ENCODE measurements at places on chromosomes 11 and 22. TPM values are rescaled to one million over a fixed set of nuclear protein-coding genes. Genes with fewer than 3 reads are reported as not detected.

GRCh38 chr11:68206211-68206610 lies 6.9 kb downstream of the KMT5B start:
- peak; percentile 72 for DNase-seq

DNA sequence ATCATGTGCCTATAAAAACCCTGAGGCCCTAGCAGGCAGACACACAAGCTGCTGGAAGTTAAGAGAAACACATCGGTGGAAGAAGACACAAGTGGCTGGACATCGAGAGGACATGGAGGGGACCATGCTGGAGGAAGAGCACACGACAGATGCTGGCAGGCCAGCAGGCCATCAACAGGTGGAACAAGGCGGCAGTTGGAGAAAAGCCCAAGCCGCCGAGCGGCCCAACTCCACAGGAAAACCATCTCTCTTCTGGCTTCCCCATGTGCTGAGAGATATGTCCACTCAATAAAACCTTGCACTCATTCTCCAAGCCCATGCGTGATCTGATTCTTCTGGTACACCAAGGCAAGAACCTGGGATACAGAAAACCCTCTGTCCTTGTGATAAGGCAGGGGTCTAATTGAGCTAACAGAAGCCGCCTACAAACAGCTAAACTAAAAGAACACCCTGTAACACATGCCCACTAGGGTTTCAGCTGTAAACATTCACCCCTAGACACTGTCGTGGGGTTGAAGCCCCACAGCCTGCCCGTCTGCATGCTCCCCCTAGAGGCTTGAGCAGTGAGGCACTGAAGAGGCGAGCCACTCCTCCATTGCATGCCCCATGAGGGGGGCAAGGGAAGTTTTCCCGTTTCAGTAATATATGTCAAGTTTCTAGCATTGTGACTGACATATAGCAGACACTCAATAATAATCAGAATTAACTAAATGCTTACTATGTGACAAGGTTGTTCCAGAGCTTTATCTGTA lies 39.0 kb upstream of the MMP20 start:
- DNase-seq, result peak; percentile 52

- DNase-seq, result no peak
Observed at GRCh38 chr11:113817626-113818025, 38.0 kb downstream of the CLDN25 start.

DNA sequence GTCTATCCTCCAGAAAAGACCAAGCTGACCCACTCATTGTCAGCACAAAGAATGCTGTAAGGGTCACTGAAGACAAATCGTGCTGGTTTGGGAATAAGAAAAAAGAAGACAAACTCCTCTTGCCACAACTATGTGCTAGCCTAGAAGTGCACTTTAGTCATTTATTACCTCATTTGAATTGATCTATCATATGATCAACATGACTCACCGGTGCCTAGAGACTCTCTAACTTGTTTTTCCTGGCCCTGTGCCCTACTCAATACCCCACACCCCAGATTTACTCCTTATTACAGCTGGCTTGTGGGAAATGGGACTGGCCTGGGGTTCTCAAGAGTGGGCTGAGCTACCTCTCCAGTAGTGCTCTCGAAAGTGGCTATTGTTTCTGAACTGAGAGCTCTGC lies 35.9 kb upstream of the HORMAD2 start:
- DNase-seq, result peak; percentile 54

DNA sequence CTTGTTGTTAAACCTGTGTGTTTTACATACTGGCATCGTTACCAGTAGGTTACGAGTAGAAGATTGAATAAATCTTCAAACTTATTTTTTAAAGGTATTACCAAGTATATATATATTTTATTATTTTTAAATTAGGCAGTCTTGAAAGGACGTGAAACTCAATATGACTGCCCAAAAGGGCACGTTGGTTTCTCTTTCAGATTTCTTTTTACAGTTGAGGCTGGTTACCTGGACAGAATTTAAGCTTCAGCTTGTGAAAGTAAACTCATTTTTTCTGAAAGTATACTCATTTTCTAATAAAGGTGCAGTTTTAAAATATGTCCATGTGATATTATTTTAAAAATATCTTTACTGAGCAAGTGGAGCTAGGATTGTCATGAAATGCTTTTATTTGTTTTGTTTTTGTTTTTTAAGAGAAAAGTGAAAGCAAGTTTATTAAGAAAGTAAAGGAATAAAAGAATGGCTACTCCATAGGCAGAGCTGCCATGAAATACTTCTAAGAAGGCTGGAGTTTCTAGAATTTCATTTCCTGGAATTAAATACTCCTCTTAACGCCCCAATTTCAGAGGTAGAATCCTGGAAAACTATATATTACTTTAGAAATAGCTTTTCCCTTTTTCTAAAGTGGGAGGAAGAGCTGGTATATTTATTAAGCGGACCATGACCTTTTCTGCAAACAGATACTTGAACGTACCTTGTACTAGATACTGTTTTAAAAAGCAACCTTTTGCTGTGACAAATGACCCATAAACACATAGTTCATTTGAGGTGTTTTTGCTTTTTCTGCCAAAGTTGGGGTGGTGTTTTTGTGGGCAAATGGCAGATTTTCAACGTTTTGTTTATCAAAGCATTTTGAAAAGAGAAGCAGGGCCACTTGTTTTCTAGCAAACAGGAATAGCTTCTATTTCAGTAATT lies 1.9 kb downstream of the FBXO7 start:
- DNase-seq, result no peak

DNA sequence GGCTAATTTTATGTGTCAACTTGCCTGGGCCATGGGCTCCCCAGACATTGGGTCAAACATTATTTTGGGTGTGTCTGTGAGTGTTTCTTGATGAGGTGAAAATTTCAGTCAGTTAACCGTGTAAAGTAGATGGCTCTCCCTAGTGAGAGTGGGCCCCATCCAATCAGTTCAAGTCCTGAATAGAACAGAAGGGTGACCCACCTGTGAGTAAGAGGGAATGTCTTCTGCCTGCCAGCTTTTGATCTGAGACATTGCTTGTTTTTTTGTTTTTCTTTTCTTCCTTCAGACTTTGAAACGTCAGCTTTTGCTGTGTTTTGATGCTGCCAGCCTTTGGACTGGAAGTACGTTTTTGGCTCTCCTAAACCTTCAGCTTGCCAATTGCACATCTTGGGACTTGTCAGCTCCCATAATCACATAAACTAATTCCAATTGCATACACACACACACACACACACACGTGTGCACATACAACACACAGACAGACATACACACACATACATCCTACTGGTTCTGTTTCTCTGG lies 300.1 kb downstream of the CNTN5 start:
- no peak for DNase-seq

DNA sequence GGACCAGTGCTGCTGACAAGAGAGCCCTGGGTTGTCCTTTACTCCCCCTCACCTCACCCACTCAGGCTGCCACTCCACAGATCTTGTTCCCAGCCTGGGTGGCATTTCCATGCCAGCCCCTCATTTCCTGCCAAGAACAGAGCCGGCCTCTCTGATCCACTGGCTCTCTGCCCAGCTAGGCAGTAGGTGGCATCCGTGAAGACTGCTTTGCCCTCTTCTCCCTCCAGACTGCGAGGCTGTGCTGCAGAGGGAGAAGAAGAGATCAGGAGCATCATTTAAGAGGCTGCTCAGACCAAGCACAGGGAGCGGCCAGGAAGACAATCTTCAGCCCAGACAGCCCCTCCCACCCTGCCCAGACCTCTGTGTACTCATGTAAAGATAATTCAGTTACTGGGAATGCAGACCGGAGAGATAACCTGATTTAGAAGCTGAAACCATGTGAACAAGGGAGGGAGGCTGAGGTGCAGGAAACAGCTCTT lies 126.9 kb upstream of the NCAM1 start:
- no peak for DNase-seq

GRCh38 chr22:29947410-29948384 lies 64.7 kb downstream of the MTMR3 start:
- peak; percentile 42 for DNase-seq

GRCh38 chr22:33331017-33331416 lies 272.8 kb upstream of the SYN3 start:
- no peak for DNase-seq

WNT7B gene
- not detected for total RNA-seq

DEPDC7 gene
- total RNA-seq, result 4.4 TPM

SLC6A5 gene
- not detected for total RNA-seq

NPAS4 gene
- not detected for total RNA-seq

SNAP29 gene
- 10.0 TPM for total RNA-seq

C11orf87 gene
- not detected for total RNA-seq

RRP7A gene
- total RNA-seq, result 73.7 TPM

TRPM5 gene
- not detected for total RNA-seq

KCNJ5 gene
- total RNA-seq, result 0.08 TPM

DNAL4 gene
- total RNA-seq, result 16.7 TPM

Data from SK-MEL-5 (cell line).